Lung (tissue), 17 donors: ENCODE measurements at places on chromosomes 2 and 18. TPM values are rescaled to one million over a fixed set of nuclear protein-coding genes. Genes with fewer than 3 reads are reported as not detected.

TTN gene
- polyA plus RNA-seq, result 11.2 TPM

GRCh38 chr2:100262555-100263320 is 59.6 kb downstream of the LONRF2 start:
- H3K27me3 ChIP-seq, result no peaks in the 10 kb centered on the region
- peak; percentile 80 for DNase-seq

GYPC gene
- 170 TPM for polyA plus RNA-seq

GRCh38 chr2:37318401-37318800 is 6.2 kb downstream of the PRKD3 start:
- no peak overlapping the region for H3K27ac ChIP-seq
- peaks cover 10% of the 10 kb centered on the region for H3K4me1 ChIP-seq
- H3K27me3 ChIP-seq, result no peaks in the 10 kb centered on the region
- peak; percentile 39 for DNase-seq

BMP10 gene
- polyA plus RNA-seq, result not detected

DNA sequence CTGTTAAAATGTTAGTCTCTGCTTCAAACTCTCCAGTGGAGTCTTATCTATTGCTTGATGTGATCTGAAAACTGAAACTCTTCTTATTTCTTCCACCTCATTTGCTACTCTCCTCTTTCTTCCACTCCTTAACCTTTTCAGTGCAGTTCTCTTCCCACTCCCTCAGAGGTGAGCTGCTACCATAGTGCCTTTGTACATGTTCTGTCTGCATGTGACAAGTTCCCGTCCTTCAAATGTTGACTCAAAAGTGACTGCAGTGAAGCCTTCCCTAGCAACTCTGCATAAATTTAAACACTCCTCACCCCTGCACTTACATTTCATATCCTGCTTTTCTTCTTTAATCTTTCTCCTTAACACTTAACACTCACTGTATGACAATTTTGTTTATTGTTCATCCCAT is 12.1 kb downstream of the SGO2 start:
- no peaks in the 10 kb centered on the region for H3K27me3 ChIP-seq
- no peaks in the 10 kb centered on the region for H3K36me3 ChIP-seq
- no peaks in the 10 kb centered on the region for H3K4me1 ChIP-seq
- no peak overlapping the region for H3K4me3 ChIP-seq
